Amygdala (tissue), 56 donors: ENCODE measurements at places on chromosomes 5 and 9.

GRCh38 chr9:107389617-107390071 is 99.9 kb downstream of the KLF4 start:
- no peak for DNase-seq

- no peak for DNase-seq
Measured at GRCh38 chr5:92944337-92944736, 636.7 kb downstream of the NR2F1-AS1 start.

DNA sequence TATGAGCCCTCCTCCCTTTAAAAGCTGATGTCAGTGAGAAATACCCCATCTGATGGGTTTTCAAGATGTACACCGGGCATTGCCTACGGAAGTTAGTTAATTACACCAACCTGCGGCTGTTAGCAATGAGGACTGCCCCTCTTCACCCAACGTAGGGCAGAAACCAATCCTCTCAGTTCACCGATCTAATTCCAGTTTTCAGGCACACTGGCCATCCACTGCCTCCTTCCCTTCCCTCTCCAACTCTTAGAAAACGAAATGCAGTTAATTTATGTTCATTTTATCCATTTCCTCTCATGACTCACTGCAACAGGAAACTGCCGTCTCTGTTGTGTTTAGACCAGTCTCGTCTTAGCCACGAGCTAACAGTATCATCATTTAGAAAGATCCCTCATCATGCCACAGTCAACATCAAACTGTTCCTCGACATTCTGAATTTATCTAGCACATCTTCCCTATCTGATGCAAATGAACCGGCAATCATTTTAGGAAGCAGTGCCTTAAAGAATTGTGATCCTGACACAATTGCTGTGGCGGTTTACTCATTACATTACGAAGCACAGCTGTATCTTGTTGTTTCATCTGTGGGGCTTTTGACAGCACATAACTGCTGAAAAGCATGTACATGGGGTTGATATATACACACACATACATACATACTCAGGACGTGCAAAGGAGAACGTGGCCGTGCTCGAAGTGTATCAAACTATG is 168.6 kb downstream of the EFNA5 start:
- no peak for DNase-seq

DNA sequence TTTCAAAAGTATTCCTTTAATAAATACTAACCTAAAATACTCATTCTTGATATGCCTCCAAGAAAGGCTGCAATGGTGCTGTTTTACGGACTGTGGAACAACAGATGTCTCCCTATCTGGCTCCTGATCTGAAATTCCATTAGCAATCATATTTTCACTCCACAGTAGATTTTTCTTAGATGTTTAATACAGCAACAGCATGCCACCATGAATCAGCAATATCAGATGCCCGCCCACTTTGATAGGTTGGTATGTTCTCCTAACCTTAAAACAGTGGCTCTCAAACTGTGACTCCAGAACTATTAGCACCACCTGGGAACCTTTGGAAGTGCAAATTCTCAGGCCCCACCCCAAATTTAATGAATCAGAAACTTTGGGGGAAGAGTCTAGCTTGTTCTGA is 110.2 kb downstream of the MLLT3 start:
- no peak for DNase-seq

- DNase-seq = no peak
Measured at GRCh38 chr5:58462623-58463230, 2.8 kb upstream of the PLK2 start.

DNA sequence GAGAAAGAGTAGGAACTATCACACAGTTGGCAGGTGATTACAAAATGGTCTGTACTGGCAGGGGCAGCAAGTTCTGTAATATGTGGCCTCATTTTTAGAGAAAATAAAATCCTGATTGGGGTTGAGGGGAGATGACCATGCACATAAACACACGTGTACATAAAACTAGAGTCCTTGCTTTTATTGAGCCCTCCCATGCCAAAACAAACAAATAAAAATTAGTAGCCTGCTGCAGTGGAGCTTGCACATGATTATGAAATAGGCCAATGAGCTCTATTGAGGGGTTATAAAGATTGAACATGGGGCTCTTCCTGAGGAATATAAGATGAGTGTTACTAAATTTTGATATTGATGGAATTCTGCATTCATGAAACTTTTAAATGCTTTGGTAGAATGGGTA is 248.4 kb downstream of the ELAVL2 start:
- no peak for DNase-seq

DNA sequence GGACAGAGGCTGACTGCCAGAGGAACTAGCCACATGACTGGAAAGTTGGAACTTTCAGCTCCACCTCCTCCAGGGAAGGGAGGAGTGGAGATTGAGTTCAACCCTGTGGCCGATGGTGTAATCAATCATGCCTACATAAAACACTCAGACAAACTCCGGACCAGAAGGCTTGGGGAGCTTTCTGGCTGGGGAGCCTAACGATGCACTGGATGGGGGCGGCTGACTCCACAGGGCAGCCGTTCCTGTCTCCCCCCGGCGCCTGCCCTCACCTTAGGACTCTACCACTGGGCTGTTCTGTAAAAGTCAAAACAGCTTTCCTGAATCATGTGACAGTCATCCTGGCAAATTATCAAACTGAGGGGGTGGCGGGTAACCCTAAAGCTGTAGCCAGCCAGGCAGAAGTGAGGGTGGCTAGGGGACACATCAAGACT is 58.0 kb downstream of the GOLM1 start:
- no peak for DNase-seq

GRCh38 chr5:61048534-61048933 is 103.5 kb downstream of the NDUFAF2 start:
- no peak for DNase-seq

DNA sequence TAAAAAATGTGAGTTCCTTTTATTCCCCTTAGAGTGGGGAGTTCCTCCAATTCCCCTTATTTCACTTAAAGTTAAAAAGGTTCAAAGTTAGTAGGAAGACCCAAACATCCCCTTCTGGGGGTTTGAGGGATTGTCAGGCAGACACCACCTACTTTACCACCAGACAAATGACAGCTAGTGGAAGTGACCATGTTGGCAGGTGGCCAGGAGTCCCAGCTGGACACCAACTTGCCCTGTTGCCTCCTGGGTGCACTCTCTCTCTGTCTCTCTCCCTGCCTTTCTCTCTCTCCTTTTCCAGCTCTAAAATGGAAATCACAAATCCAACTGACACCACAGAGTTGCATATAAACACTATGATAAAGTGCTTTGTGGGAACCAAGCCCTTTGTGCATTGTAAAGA is 307.7 kb upstream of the TLE4 start:
- no peak for DNase-seq

- no peak for DNase-seq
Measured at GRCh38 chr9:95515272-95516113, 1.3 kb downstream of the PTCH1 start.

DNA sequence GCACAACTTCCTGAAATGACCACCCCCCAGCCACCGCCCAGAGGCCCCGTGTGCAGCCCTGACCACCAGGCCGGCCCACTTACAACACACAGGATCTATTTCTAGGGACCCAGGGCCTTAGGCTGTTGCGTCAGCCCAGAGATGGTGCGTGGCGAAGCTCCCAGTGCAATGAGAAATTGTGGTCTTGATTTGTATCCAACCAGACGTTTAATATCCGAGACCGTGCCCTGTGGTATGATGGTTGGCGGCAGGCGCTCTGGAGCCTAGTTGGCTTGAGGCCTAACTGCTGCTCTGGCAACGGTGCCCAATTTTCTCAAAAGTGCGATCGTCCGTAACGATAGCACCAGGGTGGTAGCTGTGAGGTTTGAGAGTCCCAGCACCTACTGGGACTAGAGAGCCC is 32.6 kb upstream of the SLC6A19 start:
- DNase-seq = no peak

DNA sequence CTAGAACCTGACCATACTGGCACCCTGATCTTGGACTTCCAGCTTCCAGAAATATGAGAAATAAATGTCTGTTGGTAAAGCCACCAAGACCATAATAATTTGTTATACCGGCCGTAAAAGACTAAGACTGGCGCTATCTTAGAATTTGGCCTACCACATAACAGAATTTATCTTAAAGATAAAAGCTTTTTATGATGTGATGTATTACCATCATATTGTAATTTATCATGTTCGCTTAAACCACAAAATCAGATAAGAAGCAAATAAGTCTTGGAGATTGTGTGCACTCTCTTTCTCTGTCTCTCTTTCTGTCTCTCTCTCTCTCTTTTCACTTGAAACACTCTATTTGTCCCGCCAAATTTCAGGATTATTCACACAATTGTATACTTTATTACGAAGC is 35.6 kb downstream of the FST start:
- DNase-seq = no peak

- DNase-seq = no peak
Measured at GRCh38 chr9:79572608-79573411, 1.0 kb downstream of the TLE4 start.

- DNase-seq = no peak
Measured at GRCh38 chr5:140988100-140988499, 21.8 kb downstream of the PCDHAC2 start.

DNA sequence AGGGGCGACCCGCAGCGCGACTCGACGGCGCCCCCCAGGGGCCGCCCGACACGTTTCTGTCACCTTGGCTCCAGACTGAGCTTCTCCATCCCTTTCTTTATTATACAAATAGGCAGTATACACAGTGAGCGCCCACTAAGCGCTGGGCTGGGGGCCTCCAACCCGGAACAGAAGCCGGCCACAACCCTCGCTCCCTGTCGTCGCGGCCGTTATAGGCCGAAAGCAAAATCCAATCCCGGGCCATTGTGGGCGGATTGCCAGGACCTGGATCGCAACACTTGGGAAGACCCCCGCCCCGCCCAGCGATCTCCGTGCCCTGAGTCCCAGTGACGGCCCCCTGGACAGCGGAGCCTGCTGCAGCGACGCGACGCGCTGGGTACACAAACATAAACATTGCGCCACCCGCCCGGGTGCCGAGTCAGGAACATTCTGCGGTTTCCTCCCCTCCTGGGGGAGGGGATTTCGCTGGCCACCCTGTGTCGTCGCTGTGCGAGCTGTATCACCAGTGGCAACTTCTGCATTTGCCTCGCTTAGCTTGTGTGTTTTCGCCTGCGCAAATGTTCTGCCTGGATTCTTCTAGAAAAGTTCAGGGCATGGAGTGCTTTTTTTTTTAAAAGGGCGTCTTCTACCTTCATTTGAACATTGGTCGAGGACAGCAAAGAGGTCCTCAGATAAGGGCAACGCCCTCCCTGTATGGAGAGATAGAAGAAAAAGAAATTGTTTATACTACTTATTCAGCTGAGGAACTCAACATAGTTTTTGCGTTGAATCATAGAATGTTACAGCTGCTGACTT is 1.3 kb upstream of the DUSP1 start:
- no peak for DNase-seq

DNA sequence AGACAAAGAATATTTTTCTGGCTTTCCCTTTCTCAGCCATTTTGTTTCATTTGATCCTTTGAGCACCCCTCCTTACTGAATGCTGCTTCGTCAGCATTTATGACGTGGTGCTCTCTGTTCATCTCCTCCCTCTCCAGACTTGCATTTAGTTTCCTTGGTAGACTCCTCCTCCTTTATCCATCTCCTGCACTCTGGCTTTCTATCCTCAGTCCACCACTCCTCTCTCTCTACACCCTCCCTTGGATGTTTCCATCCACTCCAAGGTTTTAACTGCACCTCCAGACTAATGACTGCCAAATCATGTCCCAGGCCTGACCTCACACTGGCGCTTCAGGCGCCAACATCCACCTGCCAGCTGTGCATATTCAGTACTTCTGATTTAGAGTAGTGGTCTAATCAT is 245.4 kb downstream of the RAB3C start:
- DNase-seq = no peak

DNA sequence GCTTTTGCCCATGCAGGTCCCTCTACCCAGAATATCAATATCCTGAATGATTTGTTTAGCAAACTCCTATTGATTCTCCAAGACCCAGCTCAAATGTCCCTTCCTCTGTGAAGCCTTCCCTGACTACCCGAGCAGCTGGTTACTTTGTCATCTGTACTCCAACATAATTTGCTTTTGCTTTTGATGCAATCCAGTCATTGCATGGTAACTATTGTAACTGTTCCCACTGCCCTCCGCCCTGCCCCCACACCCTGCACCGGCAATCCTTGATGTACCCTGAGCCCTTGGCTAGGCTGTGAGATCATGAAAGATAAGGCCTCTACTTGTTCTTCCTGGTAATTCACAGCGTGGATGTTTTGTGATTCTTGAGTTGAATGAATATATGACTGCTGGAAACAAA is 119.9 kb upstream of the BOD1 start:
- DNase-seq = no peak

- no peak for DNase-seq
Measured at GRCh38 chr5:144391044-144391443, 220.4 kb downstream of the KCTD16 start.

- no peak for DNase-seq
Measured at GRCh38 chr5:103587185-103587748, 24.7 kb upstream of the NUDT12 start.

- DNase-seq = no peak
Measured at GRCh38 chr9:130453487-130453886, 8.7 kb downstream of the ASS1 start.

GRCh38 chr5:55062039-55062779 is 38.2 kb downstream of the GZMK start:
- DNase-seq = no peak

- DNase-seq = no peak
Measured at GRCh38 chr5:766666-767431, 17.7 kb downstream of the ZDHHC11B start.
